DMS79 (cell line): ENCODE measurements at places on chromosomes 5 and 9.

- DNase-seq = no peak
These were observed 9.3 kb downstream of the HMGXB3 start for GRCh38 chr5:150009671-150010387.

GRCh38 chr5:15731699-15732098, 231.7 kb downstream of the FBXL7 start:
- DNase-seq = no peak

DNA sequence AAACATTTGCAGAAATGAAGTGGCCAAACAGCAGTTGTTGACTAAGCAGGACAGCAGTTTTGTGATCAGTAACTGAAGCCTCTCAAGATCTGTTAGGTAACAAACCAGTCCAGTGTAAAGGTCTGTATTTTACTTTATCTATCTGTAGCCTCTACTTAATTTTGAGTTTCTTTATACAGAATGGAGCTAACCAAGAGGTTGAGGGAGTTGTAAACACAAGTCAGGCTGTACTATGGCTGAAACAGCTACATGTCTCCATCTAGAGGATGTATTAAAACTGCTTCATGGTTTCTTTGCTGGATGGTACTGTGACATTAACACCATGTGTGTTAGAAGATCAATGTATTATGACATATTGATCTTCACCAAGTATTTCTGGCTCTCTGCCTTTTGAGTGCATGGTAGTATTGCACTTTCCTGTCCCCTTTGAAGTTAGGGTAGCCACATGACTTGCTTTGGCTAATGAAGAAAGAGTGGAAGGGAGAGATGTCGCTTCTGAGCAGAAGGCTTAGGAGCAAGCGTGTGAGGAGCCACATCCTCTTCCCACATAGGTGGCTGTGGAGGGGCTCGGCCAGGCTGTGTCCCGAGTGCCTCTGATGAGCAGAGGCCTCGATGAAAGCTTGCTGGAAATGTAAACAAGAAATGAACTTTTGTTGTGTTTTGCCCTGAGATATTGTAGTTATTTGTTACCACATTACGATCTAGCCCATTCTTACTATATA, 105.6 kb upstream of the PCA3 start:
- DNase-seq = no peak

GRCh38 chr9:13122756-13123369, 156.6 kb downstream of the MPDZ start:
- DNase-seq = no peak

DNA sequence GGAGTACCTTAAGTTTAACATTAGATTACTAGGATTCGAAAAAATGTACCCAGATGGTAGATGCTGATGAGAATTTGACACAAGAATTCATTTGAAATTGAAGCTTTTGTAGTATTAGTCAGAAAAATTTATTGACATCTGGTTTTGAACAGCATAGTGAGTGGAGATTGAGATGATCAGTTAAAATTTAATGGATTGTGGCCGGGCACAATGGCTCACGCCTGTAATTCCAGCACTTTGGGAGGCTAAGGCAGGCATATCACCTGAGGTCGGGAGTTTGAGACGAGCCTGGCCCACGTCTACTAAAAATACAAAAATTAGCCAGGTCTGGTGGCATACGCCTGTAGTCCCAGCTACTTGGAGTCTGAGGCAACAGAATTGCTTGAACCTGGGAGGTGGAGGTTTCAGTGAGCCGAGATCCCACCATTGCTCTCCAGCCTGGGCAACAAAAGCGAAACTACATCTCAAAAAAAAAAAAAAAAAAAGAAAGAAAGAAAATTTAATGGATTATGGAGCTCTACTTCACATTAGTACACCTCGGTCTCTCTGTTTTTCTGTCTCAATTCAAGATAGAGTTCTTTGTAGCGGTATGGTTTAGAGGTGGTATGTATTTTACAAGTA, 21.0 kb downstream of the NDFIP1 start:
- no peak for DNase-seq

GRCh38 chr5:61965069-61965468, 340.9 kb upstream of the KIF2A start:
- no peak for DNase-seq

- no peak for DNase-seq
These were observed 49.6 kb downstream of the CCDC180 start for GRCh38 chr9:97357056-97357455.

GRCh38 chr9:129650680-129651235, 8.8 kb upstream of the ASB6 start:
- no peak for DNase-seq

DNA sequence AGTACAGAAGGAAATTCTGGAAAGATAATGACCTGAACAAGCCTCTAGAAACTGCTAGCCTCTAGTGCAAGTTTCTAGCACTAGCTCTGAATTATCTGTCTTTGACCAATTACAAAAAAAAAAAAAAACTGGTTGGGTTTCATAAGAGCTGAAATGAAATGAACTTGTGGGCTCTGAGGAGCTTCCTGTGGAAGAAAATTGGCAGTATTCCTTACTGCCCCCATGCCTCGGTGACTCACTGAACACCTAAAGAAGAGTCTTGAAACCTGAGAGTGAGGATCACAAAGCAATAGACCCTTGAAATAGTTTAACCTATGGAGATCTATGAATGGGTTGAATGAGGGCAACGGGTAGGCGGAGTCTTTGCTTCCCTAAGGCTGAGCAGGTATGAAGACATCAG, 263.6 kb upstream of the RASA1 start:
- no peak for DNase-seq

GRCh38 chr5:50752800-50753199, 86.4 kb downstream of the PARP8 start:
- no peak for DNase-seq

GRCh38 chr9:127865645-127866464, 11.4 kb upstream of the ENG start:
- DNase-seq = no peak

GRCh38 chr9:14706530-14707140, 13.4 kb upstream of the ZDHHC21 start:
- DNase-seq = no peak

GRCh38 chr9:128149951-128150593, 819 bp downstream of the LCN2 start:
- DNase-seq = no peak

DNA sequence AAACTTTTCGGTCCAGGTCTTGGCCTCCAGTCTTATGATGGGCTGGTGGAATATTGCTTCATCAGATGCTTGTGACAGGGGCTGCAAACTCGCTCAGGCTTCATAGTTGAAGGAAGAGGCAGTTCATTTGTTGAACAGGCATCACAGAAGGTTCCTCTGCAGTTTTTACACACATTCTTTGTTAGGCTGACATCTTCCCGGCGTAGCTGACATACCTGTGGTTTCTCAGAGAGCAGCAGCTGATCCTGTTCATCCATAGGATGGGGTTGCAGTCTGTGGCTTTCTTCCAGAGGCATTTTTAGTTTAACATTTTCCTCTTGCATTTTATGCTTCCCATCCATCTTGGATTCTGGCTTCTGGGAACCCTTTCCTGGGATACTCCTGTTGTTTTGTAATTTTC, 1255.2 kb downstream of the EFNA5 start:
- no peak for DNase-seq

- DNase-seq = no peak
These were observed 672.8 kb downstream of the ACTL7B start for GRCh38 chr9:108182950-108183381.

DNA sequence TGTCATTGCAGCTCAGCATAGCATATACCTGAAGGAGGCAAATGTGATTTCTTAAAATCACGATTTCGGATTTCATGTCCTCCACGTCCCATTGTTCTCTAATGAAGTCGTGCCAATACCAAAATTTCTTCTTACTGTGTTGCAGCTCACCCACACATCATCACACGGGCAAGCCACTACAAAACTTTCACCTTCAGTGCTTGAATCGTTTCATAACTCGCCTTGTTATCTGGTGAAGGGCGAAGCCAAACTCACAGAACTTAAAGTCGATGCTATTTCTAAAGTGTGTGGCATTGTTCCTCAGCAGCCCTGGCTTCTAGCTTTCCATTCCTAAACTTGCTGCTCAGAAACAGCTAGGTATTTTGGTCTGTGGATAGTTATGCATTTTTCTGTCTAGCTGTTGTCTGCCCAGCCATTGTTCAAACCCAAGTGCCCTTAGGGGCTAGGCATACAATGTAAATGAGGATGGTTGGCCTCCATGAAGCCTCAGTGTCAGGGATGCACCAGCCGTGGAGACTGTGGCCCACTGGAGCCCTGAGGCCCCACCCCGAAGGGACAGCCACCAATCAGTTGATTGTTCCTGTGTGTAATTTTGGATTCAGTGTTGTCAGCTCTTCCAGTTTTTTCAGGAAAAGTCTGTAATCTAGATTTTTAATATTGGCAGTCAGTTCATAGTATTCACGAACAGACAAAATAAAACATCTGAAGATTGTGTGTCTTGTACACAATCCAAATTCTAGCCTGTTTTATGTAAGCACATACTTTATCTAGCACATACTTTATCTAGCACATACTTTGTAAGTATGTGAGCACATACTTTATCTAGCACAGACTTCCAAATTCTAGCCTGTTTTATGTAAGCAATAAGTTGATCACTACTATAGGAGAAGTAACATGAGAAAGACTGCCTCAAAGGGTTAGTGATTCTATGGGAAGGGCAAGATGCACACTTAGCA, 112.8 kb downstream of the DAPK1 start:
- no peak for DNase-seq

- no peak for DNase-seq
These were observed 66.7 kb downstream of the IQGAP2 start for GRCh38 chr5:76469656-76470290.

DNA sequence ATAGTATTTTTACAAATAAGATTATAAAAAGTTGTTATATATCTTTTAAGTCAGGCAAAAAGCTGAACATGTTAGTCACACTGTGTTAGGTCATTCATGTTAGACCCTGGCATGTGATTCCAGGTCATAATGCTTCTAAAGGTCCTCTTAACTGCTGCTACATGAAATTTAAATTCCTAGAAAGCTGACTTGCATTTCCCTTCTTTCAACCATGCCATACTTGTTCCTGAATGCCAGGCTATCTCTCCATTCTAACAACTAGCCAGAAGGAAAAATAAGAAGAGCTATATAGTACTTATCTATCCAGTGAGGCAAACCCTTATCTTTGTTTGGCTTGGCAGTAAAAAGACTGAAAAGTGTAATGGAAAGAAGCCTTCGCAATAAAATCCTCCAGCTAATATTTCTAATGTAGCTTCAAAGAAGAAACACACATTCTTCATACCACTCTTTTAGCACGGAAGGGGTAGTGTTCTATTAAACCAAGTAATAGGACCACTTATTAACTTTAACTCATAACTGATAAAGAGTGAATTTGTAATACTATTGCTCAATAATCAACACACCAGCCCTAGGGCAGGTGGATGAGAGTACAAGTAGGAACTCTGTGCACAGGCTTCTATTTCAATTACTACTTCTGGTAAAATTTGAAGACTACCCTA, 310.2 kb downstream of the PDE4D start:
- DNase-seq = peak; percentile 52

GRCh38 chr5:100856462-100856861, 46.6 kb downstream of the ST8SIA4 start:
- DNase-seq = no peak

DNA sequence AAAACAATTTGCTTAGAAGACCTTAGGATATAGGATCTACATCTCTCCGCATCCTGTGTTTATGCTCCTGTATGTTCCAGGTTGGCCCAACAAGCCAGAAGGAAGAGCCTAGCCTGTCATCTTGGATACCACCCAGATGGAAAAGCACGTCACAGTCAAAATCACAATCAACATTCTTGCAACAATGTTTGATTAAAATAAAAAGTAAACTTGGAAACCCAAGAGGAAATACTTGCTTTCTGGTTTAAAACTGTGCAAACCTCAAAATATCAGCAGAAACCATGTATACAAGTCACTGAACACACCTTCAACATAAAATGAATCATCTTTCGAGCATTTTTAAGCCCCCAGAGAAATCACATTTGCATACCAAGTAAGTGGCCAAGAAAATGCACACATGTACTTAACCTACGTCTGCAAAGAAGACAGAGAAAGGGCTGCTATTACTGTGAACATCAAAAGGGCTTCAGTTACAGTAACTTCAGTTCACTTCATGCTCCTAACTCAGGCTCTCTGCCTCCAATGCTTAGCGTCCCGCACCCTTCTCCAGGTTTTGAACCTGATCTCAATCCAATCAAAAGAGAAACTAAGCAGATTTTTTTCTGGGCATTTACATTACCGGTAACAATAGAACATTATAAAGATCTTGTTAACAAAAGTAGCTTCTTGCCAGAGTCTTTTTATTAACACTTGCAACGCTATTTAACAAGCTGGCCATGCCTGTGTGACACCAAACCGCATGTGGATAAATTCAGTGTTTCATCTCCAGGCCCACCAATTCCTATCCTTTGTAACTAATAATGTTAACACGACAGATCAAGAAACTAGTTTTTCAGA, 1.3 kb downstream of the ENC1 start:
- DNase-seq = no peak

DNA sequence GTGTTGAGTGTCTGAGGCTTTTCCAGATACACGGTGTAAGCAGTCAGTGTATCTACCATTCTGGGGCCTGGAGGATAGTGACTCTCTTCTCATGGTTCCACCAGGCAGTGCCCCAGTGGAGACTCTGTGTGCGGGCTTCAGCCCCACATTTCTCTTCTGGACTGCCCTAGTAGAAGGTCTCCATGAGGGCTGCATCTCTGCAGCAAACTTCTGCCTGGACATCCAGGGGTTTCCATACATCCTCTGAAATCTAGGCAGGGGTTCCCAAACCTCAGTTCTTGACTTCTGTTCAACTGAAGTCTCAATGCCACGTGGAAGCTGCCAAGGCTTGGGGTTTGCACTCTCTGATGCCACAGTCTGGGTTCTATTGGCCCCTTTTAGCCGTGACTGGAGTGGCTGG, 256.6 kb upstream of the ITGA1 start:
- no peak for DNase-seq

- no peak for DNase-seq
These were observed 168.1 kb upstream of the RASEF start for GRCh38 chr9:83231039-83231438.

DNA sequence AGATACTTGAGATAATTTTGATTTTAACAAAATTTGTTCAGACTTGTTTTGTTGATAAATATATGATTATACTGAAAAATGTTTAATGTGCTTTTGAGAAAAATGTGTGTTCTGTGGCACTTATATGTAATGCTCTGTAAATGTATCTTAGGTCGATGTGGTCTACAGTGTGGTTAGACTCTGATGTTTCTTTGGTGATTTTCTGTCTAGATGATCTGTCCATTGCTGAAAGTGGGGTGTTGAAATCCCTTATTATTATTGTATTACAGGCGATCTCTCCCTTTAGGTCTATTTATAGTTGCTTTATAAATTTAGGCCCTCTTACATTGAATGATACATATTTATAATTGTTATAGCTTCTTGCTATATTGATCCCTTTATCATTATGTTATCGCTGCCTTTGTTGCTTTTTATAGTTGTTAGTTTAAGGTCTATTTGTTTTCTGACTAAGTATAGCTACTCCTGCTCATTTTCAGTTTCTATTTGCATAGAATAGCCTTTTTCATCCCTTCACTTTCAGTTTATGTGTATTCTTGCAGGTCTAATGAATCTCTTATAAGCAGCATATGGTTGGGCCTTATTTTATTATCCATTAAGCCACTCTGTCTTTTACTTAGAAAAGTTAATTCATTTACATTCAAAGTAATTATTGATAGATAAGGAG, 124.3 kb downstream of the MRPS30 start:
- DNase-seq = no peak
